ENCODE measurements at places on chromosomes 5 and 9. TPM values are rescaled to one million over a fixed set of nuclear protein-coding genes. Genes with fewer than 3 reads are reported as not detected.
A peak's percentile ranks its signal among the peaks of the same experiment; 100 is the strongest.

GRCh38 chr9:122106576-122106975 lies 13.5 kb upstream of the TTLL11 start:
- no peak for DNase-seq

DNA sequence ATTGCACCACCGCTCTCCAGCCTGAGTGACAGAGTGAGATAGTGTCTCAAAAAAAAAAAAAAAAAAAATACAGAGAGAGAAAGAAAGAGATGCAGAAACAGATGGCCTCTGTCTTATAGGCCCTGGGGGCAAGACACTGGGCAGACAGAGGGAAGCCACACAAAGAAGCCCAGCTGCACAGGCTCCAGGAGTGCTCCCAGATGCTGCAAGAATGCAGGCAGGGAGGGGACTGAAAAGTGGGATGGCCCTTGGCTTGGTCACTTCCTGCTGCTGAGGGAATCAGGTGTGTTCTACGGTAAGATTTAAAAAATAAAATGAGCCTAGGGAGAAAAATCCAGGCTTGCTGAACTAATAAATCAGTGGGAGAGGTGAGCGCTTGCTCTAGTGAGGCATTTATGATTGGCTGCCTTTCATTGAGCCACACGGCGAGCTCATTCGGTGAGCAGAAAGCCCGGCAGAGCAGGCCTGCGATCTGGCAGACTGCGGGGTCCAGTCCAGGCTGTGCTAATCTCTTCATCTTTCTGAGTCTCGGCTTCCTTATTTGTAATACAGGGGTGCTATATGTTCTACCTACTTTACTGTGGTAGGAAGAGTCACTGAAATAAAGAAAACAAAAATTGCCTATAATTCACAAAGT lies 80.6 kb downstream of the RAD23B start:
- DNase-seq: no peak

DNA sequence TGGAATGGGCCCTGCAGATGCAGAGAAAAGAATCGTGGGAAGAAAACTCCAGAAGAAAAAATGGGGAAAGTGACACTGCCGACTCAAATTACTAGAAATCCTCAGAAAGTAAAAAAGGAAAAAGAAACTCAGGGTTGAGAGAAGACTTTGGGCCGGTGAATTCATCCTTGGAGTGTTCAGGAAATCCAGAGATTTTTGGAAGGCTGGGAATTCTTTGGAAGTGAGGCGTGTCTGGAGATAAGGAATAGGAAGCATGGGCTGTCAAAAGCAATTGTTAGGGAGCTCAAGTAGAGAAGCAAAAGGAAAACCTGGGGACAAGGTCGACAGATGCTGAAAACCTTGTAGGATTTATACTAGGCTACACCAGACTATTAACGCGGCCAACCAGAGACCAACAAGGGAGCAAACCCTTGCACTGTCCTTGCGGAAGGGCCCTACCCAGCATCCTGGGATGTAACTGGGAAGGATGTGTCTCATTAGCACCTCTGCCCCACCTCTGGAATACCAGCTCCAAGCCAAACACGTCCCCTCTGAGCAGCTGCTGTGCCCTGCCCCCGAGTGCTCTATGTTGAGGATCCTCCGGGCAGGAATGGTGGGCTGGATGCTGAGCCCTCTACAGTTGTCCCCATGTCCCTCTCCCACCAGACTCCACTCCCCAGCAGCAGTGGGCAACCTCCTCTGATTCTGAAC lies 11.6 kb downstream of the DAB2IP start:
- no peak for DNase-seq

PHF24 gene
- total RNA-seq: not detected

DNA sequence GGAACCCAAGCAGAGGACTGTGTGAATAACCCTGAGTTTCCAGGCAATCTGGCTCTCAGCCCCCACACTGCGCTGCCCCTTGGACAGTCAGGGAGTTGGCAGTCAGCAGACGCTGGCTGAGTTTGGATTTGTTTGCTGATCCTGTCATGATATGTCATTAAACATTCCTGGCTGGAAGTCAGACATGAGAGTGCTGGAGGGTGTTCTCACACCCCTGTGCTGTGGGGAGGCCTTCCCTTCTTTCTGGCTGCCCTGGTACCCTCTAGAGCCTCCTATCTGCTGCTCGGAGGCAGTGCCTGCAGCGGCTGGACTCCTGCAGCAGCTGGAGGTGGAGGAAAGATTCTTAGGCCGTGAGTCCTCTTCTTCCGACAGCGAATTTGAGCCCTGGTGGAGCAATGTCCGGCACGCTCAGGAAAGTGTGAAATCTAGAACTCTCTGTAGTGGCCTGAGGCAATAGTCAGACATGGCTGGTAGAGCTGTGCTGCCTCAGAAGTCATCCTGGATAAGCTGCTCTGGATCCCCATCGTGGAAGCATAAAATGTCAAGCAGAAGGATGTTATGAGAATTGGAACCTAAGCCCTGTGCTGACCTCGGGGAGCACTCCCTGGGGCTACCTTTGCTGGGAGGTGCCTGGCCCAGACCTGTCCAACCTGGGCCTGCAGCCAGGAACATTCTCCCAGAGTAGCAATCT lies 72.0 kb downstream of the PDE8B start:
- peak; percentile 87 for DNase-seq

DNA sequence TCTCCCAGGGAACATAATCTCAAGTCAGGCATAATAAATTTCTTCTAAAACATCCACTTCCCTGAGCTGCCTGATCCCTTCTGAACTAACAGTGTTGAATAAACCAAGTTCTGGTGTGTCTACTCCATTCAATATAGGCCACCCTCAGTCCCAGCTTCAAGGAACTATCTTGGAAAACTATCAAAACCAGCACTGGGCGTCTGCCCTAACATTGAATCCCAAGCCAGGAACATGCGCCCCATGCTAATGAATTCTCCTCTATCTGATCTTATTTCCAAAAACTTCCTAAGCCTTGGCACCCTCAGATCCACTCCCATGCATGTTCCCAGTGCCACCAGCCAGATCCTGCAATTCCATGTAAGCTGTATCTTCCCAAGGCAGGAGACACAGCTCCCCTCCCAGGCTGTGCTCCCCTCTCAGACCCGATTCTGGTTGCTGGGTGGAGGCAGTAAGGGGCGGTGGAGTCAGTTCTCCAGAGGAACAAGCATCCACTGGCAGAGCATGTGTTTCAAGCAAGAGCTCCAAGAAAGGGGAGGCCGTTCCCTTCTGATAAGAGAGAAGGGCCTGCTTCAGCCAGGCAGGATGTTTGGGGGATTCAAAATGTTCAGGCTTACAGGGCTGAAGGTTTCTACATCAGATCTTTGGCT lies 13.1 kb upstream of the FOXI1 start:
- no peak for DNase-seq

GRCh38 chr5:168802337-168802736 lies 223.2 kb upstream of the PANK3 start:
- no peak for DNase-seq

DAB2 gene
- total RNA-seq: 53.1 TPM

DNA sequence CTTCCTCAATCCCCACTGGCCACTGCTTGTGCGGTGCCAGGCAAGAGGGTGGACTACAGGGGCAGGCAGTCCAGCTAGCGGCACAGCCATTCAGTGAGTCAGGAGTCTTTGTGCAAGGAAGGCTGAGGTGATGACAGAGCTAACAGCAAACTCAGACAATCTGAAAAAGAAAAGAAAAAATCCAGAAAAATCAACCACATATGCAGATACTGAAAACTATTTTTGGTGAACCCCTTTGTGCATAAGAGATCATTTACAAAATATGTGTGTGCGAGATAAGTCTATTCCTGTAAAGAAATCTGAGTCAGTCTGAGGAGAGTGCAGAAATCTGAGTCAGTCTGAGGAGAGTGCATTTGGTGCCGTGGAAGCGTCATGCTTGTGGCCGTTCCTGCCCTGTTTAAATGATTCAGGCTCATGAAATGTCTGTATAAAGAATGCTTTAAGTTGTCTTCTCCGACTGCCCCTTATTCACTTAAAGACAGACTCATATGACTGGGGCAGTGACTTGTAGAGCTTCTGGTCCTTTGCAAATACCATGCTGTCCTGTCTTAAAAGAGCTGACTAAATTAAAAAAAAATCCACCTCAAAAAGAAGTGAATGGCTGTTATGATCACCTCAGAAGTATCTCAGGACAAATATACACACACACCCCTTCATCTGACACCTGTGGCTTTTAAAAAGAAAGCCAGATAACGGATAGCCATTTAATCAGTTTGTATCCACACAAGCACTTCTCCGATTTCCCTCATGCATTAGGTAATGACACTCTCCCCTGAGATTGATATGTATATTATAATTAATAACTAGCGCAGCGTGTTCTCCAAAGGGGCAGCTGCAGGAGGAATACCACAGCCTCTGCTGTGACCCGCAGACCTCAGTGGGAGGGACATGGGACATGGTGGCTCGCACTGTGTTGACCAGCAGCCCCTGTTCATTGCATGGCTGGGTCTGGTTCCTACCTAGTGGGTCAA lies 47.3 kb downstream of the TRIO start:
- DNase-seq: peak; percentile 92

- DNase-seq: no peak
These were observed 18.7 kb downstream of the ORM2 start for GRCh38 chr9:114348261-114348905.

DNA sequence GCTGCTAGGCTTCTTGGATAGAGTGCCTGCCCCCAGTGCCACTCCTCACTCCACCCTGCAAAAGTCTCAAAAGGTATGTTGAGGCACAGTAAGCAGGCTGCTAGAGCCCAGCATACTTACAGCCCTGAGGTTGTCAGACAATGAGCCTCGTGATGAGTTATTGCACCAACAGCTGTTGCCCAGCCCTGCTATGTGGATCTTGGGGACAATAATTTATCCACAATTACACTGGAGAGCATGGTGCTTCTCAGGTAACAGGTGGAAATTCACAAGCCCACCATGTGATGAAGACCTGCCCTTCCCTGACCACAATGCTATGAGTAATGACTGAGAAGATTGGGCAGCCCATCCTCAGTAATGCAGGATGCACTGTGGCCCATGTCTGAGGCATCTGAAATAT lies 36.5 kb downstream of the KCNIP1 start:
- no peak for DNase-seq

BTNL9 gene
- 0.99 TPM for total RNA-seq

GRCh38 chr9:137013571-137013940 lies 14.5 kb downstream of the ABCA2 start:
- no peak for DNase-seq

F2RL1 gene
- 1.2 TPM for total RNA-seq

- DNase-seq: no peak
These were observed 75.6 kb upstream of the SH3PXD2B start for GRCh38 chr5:172529896-172530295.

- DNase-seq: no peak
These were observed 116.8 kb upstream of the GPR151 start for GRCh38 chr5:146632620-146633322.

DNA sequence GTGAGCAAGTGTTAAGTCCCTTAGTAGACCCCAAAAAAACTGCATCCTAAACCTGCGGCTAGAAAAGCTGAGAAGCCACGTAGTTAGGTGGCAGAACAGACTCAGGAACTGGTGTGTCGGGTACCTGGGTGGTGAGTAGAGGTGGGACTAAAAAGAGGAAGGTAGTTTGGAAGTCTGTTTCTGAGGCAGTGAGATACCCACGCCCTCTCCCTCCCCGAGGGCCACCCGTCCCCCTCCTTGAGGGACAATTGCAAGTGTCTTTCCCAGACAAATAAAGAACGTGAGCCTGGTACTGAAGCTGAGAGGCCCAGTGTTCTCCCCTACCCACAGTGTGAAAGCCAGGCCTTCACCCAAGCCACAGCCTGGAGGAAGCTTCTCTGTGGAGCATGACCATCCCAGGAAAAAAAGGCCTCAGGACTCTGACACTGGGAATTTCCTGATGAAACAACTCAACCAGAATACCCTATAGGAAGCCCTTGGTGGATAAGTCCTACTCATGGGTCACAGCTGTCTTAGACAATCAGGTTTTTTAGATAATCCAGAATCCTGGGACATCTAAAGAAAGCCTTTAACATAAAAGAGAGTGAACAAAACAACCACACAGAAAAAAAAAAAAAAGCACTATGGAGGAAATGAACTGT lies 7.0 kb upstream of the CD74 start:
- no peak for DNase-seq

DNA sequence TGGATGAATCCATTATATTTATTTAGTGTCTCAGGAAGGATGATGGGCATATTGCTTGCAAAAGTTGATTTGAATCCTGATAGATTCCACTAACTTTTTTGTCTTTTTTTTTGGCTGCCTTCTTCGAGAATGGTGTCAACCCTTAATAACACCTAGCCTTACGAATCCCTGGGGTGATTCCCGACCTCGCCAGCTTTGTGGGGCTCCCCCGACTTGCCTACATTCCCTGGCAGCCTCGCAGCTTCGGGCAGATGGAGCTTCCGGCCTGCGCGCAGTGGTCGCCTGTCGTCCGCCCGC lies 366 bp upstream of the DOCK8 start:
- no peak for DNase-seq

C9orf50 gene
- total RNA-seq: not detected

SLC46A2 gene
- total RNA-seq: not detected

GRCh38 chr5:58201922-58202648 lies 257.8 kb downstream of the PLK2 start:
- DNase-seq: no peak

TLX3 gene
- total RNA-seq: not detected

UBQLN1 gene
- 105 TPM for total RNA-seq

- peak; percentile 11 for DNase-seq
These were observed 19.2 kb downstream of the UBAP1 start for GRCh38 chr9:34197756-34198711.

- DNase-seq: no peak
These were observed 47.7 kb downstream of the SIL1 start for GRCh38 chr5:139150367-139150999.

INSL6 gene
- total RNA-seq: not detected

C5 gene
- 2.7 TPM for total RNA-seq

GRCh38 chr5:174056064-174056847 lies 10.8 kb downstream of the NSG2 start:
- peak; percentile 57 for DNase-seq

MRPL41 gene
- total RNA-seq: 62.2 TPM

LCN9 gene
- not detected for total RNA-seq

DNA sequence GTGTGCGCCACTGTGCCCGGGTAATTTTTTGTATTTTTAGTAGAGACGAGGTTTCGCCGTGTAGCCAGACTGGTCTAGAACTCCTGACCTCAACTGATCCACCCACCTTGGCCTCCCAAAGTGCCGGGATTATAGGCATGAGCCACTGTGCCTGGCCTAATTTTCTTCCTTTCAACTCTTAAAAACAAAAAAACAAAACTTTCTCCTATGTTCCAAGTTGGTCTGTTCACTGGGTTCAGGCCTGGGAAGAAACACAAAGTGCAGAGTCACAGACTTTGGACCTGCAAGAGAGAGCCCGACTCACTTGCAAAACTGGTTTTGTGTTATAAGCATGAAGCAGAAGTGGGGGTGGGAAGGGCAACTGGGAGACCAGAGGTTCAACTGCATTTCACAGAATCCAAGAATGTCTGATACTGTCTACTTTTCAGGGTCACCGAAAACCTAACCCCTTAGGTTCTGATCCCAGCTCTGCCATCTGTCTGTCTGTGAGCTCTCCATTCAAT lies 5.2 kb upstream of the HDHD3 start:
- DNase-seq: no peak

Measured in MG63 (cell line).